ENCODE measurements at places on chromosomes 12 and 14. TPM values are rescaled to one million over a fixed set of nuclear protein-coding genes. Genes with fewer than 3 reads are reported as not detected.

DNA sequence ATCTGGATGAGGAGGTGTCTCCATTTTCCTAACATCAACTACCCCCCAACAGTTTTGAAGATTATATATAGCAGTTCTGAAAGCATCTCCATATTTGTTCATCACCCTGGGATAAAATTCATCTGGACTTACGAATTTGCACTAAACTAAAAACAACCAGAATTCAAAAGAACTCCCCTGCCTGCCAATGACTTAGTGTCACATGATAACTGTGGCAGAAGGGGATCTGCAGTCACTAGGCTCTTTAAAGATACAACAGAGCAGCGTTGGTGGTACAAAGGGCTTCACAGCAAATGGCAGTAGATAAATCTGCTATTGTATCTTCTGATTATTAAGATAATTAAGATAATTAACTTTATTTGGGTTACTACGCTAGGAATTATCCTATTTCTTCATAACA, 30.1 kb downstream of the GPR135 start:
- H3K27me3 ChIP-seq, result no peaks in the 10 kb centered on the region
- no peak for DNase-seq
- no peaks in the 10 kb centered on the region for H3K4me1 ChIP-seq
- H3K27ac ChIP-seq, result no peak overlapping the region
- H3K4me3 ChIP-seq, result no peak overlapping the region
- no peaks in the 10 kb centered on the region for H3K36me3 ChIP-seq

- H3K36me3 ChIP-seq, result no peaks in the 10 kb centered on the region
- H3K4me3 ChIP-seq, result no peak overlapping the region
Observed at GRCh38 chr14:23240661-23241060, 2.9 kb downstream of the RNF212B start.

GRCh38 chr12:20368114-20368650, at the start of gene PDE3A:
Gene PDE3A (plus strand): TSS chr12:20368537. CDS start chr12:20369285, 748 bp downstream.
- H3K27me3 ChIP-seq, result peaks cover 40% of the 10 kb centered on the region
- H3K4me3 ChIP-seq, result peak within 1 kb of the TSS; percentile 29
- H3K27ac ChIP-seq, result no peak within 1 kb of the TSS
- peaks cover 9% of the 10 kb centered on the region for H3K4me1 ChIP-seq

GRCh38 chr12:88559772-88560171, 20.5 kb downstream of the KITLG start:
- no peaks in the 10 kb centered on the region for H3K27me3 ChIP-seq
- no peak overlapping the region for H3K4me3 ChIP-seq
- no peak for DNase-seq
- no peaks in the 10 kb centered on the region for H3K36me3 ChIP-seq
- H3K4me1 ChIP-seq, result no peaks in the 10 kb centered on the region
- no peak overlapping the region for H3K27ac ChIP-seq

DNA sequence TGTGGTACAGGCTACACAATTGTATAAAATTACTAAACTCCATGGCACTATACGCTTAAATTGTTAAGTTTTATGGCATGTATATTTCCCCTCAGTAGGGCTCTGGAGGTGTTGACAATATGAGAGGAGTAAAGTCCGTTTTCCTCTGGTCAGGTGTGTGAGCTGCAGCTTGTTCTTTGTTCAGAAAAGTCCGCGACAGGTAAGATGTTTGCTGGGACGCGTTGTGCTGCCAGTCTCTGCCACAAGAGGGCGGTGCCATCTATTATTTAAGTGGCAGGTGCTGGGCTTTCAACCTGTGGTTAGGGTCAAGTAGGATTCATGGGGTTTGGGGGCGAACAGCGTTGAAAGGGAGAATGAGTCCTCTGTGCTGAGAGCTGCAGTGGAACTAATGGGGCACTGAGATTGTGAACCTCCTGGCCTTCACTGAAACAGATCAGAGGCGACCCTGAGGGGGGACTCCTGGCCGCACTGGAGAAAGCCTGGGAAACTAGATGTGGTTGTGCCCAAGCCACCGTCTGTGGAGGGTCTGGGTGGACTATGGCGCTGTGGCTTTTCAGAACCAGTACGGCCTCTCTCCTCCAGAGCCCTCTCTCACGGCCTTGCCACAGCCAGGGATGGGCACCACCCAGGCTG, 179.0 kb downstream of the SLC15A4 start:
- no peaks in the 10 kb centered on the region for H3K36me3 ChIP-seq
- no peak overlapping the region for H3K27ac ChIP-seq
- no peaks in the 10 kb centered on the region for H3K4me1 ChIP-seq

DNA sequence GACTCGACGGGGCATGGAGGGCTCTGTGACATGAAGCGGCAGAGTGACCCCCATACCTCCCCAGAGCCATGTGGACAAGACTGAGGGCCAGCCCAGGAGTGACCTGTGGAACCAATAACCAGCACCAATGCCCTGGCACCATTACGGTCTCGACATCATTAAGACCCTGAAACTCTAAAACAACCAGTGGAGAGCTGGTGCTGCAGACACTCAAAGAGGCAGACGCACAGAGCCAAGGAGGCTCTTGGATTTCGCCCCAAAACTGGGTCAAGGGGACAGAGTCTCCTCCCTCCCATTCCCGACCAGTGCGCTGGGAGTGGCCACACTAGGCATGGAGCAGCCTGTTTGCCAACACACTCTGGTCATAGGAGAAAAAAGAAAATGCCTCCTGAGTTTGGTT, 41.6 kb upstream of the VASH1 start:
- no peak overlapping the region for H3K4me3 ChIP-seq
- H3K4me1 ChIP-seq, result no peaks in the 10 kb centered on the region
- peaks cover 18% of the 10 kb centered on the region for H3K27me3 ChIP-seq
- no peaks in the 10 kb centered on the region for H3K36me3 ChIP-seq

The CEP290 gene
- 12.7 TPM for total RNA-seq

DNA sequence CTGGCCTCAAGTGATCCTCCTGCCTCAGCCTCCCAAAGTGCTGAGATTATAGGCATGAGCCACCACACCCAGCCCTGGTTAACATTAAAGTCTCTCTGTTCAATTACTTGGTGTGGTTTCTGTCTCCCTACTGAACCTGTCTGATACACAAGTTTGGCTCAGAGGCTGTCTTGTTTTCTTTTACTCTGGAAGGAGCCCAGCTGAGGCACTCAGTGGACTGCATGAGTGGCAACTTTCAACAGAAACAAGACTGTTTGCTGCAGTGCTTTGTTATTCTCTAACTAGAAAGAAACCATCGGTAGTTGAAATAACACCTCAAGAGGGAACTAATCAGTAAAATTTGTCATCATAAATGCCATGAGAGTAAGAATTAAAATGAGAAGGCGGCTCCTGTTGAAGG, 238.7 kb downstream of the FOXN3 start:
- H3K4me1 ChIP-seq, result peaks cover 9% of the 10 kb centered on the region
- H3K27ac ChIP-seq, result no peak overlapping the region
- H3K27me3 ChIP-seq, result no peaks in the 10 kb centered on the region
- H3K36me3 ChIP-seq, result peaks cover 21% of the 10 kb centered on the region
- DNase-seq, result no peak

DNA sequence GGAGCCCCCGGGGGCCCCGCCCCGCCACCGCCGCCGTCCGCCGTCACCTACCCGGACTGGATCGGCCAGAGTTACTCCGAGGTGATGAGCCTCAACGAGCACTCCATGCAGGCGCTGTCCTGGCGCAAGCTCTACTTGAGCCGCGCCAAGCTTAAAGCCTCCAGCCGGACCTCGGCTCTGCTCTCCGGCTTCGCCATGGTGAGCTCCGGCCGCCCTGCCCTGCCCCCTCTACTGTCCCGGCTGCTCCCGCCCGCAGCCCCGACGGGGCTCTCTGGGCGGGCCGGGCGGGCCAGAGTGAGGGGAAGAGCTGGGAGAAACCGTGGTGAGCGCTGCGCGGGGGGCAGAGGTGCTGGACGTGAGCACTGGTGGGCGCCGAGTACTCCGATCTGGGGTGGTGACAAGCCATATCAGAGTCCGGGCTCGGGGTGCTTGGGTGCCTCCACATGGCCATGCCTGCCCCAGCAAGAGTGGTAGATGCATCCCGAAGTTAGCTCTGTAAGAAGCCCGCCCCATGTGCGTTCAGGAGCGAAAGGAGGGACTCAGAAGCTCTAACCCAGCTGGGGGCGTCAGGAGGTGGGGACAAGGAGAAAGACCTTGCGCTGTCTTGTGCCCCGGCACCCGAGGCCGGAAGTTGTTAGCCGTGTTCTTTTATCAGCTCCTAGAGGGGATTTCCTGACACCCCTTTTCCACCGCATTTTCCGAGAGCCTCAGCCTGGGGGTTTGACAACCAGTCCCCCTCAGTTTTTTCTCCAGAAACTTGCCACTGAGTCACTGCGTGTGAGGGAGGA, 717 bp downstream of the ORAI1 start:
- H3K4me1 ChIP-seq, result peaks cover 45% of the 10 kb centered on the region
- DNase-seq, result peak; percentile 90

- no peak for DNase-seq
- H3K27ac ChIP-seq, result no peak overlapping the region
- H3K4me1 ChIP-seq, result peaks cover 31% of the 10 kb centered on the region
- no peak overlapping the region for H3K4me3 ChIP-seq
- H3K27me3 ChIP-seq, result no peaks in the 10 kb centered on the region
Observed at GRCh38 chr14:57405562-57405961, 15.2 kb downstream of the NAA30 start.

DNA sequence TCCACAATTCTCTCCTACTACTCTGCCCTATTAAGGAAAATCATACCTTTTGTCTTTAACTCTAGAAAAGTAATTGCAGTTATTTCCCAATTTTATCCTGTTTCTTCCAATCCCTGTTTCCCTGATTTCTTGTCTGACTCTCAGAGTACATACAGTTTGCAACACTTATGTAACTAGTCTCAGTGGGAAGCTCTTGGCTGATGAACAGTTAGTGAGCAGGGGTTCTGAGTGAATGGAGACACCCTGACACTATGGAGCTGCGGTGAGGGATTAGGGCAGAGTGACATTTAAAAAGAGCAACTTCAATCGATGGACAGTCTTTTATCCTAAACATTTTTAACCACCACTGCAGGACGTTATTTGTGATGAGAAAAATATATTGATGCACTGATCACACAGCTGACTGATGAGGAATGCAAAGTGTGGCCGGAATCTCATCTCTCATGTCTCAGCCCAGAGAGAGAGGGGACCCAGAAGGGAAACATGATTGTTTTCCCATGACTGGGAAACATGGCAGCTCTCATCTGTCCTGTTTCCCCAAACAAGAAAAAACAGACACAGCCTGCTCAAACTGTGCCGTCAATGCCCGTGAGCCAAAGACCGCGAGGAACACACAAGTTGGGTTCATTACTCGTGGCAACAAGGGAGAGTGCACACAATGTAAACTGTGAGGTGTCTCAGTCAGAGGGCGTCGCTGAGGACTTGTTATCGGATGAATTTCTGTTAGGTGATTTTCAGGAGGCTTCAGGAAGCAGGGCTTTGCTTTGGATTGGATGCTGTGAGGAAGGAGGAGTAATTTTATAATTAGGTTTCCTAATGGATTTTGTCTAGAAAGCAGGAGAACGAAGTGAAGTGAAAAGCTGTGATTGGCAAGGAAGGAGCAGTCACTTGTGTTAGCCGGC, 5.2 kb upstream of the SLC6A13 start:
- no peak overlapping the region for H3K27ac ChIP-seq
- H3K4me3 ChIP-seq, result no peak overlapping the region
- no peaks in the 10 kb centered on the region for H3K27me3 ChIP-seq
- no peak for DNase-seq
- no peaks in the 10 kb centered on the region for H3K36me3 ChIP-seq
- peaks cover 11% of the 10 kb centered on the region for H3K4me1 ChIP-seq

GRCh38 chr12:6330999-6331714, 10.7 kb downstream of the TNFRSF1A start:
- H3K4me1 ChIP-seq, result peaks cover 40% of the 10 kb centered on the region
- no peak overlapping the region for H3K4me3 ChIP-seq
- H3K36me3 ChIP-seq, result peaks cover 50% of the 10 kb centered on the region
- H3K27me3 ChIP-seq, result no peaks in the 10 kb centered on the region
